ENCODE measurements at places on chromosomes 12 and 14. TPM values are rescaled to one million over a fixed set of nuclear protein-coding genes. Genes with fewer than 3 reads are reported as not detected.

DNA sequence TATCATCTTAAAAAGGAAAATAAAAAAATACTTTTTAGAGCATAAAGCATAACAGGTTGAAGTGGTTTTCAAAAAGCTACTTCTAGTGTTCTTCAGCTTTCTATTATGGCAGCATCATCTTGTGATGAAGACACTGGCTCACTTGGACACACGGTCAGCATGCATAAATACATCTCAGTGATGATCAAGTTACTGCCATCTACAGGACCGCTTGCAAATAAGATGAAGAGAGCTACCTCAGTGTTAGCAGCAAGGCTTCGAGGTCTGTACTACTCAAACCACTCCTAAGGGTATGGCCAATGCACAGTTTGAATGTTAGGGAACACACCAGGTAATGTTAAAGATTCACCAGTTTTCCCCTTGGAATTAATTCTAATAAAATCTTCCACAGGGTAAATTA, 58.8 kb downstream of the GALC start:
- DNase-seq, result peak; percentile 3

- DNase-seq, result no peak
Observed at GRCh38 chr14:97164021-97164420, 366.8 kb downstream of the VRK1 start.

Gene LHX5
- not detected for polyA plus RNA-seq

Gene MMP14
- 1.8 TPM for polyA plus RNA-seq

DNA sequence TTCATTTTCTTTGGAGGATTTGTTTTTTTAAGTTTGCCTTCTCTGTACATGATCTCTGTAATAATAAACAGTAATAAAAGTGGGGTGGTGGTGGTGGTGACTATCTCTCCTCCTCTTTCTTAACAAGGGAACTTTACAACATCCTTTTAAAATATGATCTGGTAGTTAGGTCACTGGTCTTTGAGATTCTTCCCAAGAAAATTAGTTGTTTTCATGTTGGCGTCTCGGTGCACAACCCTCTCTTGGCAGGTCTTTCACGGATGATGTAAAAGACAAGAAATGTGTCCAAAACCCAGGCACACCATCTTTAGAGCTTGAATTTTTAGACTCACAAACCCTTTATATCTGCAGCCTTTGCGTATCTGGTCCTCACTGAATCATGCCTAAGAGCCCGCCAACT, 488.5 kb upstream of the TBX3 start:
- DNase-seq, result no peak

Gene DAD1
- 444 TPM for polyA plus RNA-seq

DNA sequence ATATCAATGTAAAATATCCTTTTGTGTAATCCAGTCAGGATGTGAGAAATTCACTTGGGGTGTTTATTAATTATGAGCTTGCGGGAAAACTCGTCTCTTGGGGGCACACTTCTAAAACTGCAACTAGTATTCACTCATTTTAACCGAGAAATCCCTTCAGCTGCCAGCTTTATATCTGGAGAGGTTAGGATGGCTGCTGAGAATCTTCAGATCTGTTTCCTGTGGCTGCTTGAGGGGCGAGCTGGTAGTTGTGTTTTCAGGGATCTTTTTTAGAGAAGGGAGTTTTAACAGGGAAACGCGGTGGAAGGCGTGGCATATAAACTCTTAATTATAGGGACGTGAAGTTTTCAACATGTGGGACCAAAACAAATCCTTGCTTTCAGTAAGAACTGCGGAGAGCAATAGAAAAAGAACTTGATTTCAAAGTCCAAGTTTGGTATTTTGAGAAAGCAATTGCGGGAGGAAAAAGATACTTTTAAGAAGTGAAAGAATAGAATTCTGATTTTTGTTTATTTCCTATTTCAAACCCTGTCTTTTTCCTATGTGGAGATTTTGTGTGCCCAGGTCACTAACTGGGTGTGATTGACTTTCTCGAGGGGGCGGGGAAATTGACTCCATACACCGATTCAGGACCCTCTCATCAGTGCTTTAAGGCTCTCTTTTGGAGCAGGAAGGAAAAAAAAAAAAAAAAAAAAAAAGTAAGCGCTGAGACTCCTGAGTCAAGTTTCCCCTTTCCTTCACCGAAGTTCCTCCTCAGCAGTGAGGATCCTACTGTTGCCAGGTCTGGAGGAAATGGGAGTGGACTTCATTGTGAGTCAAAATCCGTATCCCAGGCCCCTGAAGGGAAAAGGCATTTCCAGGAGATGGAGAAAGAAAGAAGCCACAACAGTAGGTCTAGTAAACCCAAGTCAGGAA, 1.1 kb downstream of the PPFIBP1 start:
- DNase-seq, result peak; percentile 83

Gene TGM1
- polyA plus RNA-seq, result not detected

Gene IFI27L2
- 283 TPM for polyA plus RNA-seq

DNA sequence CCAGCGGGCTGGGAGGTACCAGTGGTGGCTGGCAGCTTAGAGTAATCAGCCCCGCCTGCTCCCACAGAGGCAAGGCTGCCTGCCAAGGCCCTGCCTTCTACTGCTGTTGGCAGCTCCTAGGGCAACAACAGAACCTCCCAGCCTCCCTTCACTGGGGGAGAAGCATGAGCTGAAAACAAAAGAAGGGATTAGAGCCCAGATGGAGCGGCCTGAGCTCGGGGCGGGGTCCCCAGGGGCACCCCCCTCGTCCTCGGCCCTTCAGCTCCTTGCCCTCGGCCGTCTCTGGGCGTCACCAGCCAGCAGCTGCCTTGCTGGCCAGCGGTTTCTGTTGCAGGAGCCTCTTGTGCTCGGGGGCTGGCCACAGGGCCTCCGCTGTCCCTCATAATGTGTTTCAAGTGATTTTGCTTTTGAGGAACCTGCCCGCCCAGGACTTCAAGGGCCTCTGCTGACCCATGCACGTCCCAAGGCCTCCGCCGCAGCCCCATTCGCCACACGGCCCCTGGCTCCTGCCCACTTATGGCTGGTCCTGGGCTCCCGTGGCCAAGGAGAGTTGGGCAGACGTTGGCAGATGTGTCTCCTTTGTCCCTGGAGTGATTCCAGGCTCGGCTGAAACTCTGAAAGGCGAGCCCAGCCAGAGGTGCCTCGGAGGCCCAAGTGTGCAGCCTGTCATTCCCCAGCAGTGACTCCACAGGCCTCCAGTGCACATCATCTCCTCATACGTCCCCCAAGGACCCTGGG, 49.7 kb downstream of the PSMA6 start:
- DNase-seq, result peak; percentile 85

Gene AKAP6
- polyA plus RNA-seq, result 11.8 TPM

GRCh38 chr14:66503532-66503931, 4.4 kb upstream of the GPHN start:
- no peak for DNase-seq

Gene NANOG
- 0.24 TPM for polyA plus RNA-seq

DNA sequence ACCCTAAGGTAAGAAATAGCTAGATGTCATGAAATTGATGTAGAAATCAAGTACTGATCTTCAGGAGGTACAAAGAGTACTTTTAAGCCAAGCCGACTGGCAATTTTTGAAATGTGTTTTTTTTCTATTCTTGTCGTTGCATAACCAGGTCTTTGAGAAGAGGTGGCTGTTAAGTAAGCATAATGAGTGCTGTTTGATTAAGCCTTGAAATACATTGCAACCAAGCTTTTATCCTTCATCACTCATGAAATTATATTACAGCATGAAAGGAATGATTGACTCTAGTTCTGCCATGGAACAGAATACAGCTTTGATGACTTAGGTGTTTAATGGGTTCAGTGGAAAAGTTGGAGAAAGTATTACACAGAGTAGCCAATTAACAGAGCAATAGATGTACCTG, 1720.2 kb upstream of the SEL1L start:
- DNase-seq, result no peak

Gene CLEC4D
- polyA plus RNA-seq, result not detected

DNA sequence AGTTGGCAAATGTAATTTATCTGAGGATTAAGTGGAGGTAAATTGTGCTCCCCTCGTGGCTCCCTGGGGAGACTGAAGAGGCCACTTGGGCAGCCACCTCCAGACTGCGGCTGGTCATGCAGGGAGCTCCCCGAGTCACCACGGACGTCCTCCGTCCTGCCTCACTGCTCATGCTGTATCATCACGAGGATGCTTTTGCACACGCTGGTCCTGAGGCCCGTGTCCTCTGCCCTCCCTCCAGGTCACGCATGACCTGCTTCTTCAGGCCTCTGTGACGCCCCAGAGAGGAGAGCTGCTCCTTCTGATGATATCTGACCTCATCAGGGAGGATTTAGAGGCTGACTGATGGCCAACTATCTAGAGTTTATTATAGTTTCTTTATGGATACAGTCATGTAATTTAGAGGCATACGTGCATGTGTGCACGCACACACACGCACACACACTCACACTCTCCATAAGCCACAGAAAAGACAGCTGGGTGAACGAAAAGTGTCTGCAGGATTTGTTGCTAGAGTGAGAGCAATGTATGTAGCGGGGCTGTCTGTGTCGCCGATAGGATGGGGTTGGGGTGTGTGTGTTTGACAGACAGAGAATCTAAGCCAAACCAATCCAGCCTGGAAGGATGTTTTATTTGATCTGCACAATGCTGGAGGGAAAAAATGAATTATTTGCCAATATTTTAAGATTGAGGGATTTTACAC, 160.0 kb downstream of the ADGRD1 start:
- DNase-seq, result no peak

Gene PTCSC3
- polyA plus RNA-seq, result not detected

- DNase-seq, result peak; percentile 76
Observed at GRCh38 chr12:48973941-48974673, 2.6 kb upstream of the WNT10B start.

- DNase-seq, result peak; percentile 42
Observed at GRCh38 chr12:56629459-56630179, 507 bp downstream of the BAZ2A start.

Gene EPYC
- not detected for polyA plus RNA-seq

Gene LRP1-AS
- not detected for polyA plus RNA-seq

GRCh38 chr12:64178122-64178521, 44.0 kb downstream of the KICS2 start:
- DNase-seq, result no peak

- DNase-seq, result no peak
Observed at GRCh38 chr14:35085441-35085840, 36.3 kb downstream of the PPP2R3C start.

DNA sequence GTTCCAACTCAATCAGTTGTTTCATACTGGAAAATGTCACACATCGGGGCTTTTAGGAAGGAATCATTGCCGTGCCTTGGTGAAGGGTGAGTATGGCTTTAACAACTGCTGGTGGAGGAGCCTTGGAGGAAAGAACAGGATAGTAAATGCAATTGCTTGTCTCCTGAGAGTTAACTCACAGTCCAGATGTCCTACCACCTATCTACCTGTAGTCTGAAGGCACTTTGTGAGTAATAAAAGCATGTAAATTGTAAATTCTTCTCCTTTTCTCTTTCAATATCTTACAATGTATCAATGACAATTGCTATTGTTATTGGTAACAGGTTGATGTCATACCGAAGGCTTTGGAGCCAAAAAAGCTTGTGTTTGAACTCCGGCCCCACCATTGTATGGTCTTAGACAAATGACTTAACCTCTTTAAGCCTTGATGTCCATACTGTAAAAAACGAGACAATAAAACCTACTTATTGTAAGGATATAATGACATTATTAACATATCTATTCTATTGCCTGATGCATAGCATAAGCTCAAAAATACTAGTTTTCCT, 397.4 kb downstream of the ADAMTS20 start:
- DNase-seq, result no peak

DNA sequence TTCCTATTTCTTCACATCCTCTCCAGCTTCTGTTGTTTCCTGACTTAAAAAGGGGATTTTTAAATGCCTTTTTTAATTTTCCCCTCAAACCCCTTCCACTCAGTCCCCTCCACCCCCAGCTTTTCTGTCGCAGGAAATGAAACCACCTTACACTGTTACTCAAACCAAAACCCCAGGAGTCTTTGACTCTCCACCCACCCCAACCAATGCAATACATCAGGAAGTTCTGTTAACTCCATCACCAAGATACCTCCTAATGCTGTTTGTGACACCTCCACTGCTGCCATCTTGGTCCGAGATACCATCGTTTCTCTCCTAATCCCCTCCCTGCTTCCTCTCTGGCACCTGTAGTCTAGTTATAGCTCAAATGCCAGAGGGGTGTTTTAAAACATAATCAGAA, 25.4 kb upstream of the CPM start:
- no peak for DNase-seq

Gene ZNF385A
- polyA plus RNA-seq, result 13.4 TPM

Gene MYO1H
- not detected for polyA plus RNA-seq

GRCh38 chr12:80230068-80230467, 130.7 kb downstream of the OTOGL start:
- DNase-seq, result peak; percentile 69

Gene IQSEC3
- 0.42 TPM for polyA plus RNA-seq

DNA sequence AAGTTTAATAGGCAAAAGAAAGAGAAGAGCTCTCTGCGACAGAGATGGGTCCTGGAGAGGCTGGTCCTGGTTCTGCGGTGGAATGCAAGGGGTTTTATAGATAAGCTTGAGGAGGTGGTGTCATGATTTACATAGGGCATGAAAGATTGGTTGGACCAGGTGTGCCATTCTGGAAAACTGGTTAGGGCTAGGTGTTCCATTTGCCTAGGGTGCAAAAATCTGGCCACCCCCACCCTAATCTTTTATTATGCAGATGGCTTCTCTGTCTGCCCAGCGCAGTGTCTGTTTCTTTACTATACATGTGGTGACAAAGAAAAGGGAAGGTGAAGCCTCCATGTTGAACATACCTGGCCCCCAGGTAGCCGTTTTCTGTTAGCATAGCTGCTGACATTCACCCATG, 65.4 kb downstream of the ERC1 start:
- no peak for DNase-seq

Gene VASH1
- polyA plus RNA-seq, result 31.8 TPM

Gene NID2
- 341 TPM for polyA plus RNA-seq

DNA sequence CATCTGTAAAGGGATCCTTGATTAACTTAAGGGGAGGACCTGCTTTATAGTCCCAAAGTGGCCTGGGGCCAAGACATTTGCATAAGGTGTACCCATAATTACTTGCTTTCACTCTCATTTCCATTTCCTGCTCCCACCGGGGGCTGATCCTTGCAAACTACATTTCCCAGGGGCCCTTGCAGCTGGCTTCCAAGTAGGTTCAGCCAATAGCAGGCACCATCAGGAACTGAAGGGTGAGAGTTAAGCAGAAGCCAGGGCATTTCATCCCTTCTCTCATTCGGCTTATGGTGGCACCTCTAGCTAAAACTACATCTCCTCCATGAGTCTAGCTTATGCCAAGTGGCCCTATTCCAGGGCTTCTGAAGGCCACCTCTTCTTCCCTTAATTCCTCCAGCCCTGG, 88.8 kb downstream of the CCDC60 start:
- DNase-seq, result no peak

Gene NPAS3
- 0.18 TPM for polyA plus RNA-seq

DNA sequence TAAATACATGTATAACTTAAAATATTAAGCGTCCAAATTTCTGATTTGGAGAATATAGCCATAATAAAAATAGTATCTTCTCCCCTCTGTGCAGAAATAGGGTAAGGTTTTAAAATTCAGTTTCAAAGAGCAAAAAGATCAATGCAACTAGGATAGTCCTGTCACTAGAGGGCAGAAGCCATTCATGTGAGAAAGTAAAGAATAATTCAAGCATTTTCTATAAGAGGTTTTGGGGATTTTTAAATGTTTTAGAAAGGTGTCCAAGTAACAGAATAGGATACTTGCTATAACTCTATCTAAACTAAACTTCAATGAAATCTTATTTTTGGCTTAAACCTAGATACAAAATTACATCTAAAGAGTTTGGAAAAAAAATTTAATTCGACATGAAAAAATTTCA, 50.3 kb downstream of the ADAMTS20 start:
- peak; percentile 16 for DNase-seq

Gene KRT83
- polyA plus RNA-seq, result not detected

Gene RD3L
- polyA plus RNA-seq, result 0.49 TPM

Data from cardiac muscle cell (in vitro differentiated cells and primary cell).